ENCODE measurements at places on chromosomes 5 and 9.
A peak's percentile ranks its signal among the peaks of the same experiment; 100 is the strongest.

DNA sequence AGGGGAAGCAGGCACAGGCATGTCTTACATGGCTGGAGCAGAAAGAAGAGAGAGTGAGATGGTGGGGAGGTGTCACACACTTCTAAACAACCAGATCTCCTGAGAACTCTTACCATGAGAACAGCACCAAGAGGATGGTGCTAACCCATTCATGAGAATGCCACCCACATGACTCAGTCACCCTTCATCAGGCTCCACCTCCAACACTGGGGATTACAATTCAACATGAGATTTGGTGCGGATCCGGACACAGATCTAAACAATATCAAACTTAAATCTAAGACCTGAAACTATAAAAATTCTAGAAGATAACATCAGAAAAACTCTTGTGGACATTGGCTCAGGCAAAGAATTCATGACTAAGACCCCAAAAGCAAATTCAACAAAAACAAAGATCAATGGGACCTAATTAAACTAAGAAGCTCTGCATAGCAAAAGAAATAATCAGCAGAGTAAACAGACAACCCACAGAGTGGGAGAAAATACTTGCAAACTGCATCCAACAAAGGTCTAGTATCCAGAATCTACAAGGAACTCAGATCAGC, 65.4 kb downstream of the SPATA31C2 start:
- DNase-seq = no peak

- DNase-seq = no peak
Observed at GRCh38 chr5:78974601-78975000, 10.5 kb downstream of the ARSB start.

- no peak for DNase-seq
Observed at GRCh38 chr5:20224046-20224445, 236.0 kb upstream of the CDH18 start.

DNA sequence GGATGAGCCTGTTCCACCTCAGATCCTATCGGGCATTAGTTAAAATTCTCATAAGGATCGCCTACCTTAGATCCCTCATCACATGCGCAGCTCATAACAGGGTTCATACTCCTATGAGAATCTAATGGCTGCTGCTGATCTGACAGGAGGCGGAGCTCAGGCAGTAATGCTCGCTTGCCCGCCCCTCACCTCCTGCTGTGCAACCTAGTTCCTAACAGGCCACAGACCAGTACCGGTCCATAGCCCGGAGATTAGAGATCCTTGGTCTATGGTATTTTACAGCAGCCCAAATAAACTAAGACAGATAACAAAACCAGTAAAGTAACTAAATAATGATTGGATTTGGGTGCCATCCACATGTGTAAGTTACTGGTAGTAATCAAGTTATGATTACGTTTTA, 17.5 kb downstream of the GOLPH3 start:
- DNase-seq = no peak

GRCh38 chr5:141843156-141843927, 34.9 kb downstream of the PCDH1 start:
- DNase-seq = no peak

DNA sequence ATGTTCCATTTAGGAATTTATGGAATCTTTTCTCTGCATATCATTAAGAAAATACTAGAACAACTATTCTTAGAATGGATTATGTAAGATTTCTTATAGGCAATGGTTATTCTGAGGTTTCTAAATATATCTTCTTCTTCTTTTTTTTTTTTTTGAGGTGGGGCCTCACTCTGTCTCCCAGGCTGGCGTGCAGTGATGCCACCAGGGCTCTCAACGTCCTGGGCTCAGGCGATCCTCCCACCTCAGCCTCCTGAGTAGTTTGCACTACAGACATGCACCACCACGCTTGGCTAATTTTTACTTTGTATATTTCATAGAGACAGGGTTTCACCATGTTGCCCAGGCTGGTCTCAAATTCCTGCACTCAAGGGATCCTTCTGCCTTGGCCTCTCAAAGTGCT, 137.2 kb downstream of the SREK1 start:
- no peak for DNase-seq

- no peak for DNase-seq
Observed at GRCh38 chr5:95102687-95103086, 182.2 kb downstream of the MCTP1 start.

- no peak for DNase-seq
Observed at GRCh38 chr9:112868461-112868860, 22.2 kb downstream of the SLC46A2 start.

GRCh38 chr9:75754080-75754479, 136.4 kb upstream of the PCSK5 start:
- no peak for DNase-seq

DNA sequence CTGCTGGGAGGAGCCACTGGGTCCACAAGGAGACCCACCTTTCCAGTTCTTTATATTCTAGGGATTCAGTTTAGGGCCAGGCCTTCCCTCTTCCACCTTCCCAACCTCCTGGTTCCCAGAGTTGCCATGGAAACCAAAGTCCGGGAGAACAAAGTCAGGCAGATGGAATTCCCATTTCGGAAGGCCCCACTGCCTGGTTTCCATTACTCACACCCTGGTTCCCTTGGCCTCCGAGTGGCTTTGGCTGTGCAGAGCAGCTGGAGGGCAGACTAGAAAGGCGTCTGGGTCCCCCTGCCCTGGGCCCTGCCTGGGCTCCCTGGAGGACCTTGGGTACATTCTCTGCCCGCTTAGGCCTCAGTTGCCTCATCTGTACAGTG, 136.1 kb downstream of the RGS3 start:
- DNase-seq = no peak

DNA sequence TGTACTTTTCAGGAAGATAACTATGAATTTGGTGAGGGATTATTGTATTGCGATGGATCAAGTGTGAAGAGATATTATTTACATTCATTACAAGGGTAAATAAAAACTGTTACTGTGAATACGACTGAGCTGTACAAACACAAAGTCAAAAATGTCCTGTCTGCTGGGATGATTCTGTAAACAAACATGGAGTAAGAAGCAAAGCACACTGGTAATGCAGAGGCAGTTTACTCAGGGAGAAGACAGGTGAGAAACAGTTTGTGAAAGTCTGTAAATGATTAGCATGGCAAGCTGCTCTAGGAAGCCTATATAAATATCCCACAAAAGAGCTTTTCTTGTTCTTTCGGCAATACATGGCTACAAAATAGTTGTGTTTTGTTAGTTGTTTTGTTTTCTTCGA, 115.4 kb upstream of the GNA14 start:
- no peak for DNase-seq

DNA sequence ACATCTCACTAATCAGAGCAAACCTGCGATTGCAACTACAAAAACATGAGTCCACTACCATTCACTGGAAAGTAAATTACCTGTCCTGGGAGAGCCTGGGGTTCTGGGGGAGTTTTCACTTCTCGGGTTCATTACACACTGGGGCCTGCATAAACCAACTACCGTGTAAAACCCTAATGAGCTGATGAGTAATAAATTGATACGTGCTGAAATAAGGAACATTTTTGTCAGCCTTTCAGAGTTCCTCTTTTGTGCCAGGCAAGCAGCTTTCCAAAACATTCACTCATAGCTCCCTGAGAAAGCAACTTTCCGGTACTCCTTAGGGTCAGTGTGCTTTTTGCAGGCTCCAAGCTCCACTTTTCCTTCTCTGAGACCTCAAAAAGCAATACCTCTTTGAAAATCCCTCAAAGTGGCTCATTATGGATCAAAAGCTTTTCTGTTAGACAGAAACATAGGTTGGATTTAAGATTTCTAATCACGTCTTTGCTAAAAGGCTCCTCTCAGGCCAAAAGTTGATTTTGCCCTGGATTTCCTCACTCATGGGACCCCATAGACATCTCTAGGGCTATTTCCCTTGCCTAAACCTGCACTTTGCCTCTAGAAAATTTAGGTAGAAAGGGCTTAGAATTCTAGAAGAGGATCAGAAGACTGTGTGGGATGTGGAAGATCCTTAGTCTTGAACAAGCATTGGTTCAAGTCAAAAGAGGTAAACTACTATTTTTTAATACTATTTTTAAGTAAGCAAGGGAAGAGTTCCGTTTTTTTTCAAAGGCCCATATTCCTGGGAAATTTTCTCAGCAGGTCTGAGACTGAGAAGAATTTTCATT, 74.8 kb downstream of the ST8SIA4 start:
- no peak for DNase-seq

DNA sequence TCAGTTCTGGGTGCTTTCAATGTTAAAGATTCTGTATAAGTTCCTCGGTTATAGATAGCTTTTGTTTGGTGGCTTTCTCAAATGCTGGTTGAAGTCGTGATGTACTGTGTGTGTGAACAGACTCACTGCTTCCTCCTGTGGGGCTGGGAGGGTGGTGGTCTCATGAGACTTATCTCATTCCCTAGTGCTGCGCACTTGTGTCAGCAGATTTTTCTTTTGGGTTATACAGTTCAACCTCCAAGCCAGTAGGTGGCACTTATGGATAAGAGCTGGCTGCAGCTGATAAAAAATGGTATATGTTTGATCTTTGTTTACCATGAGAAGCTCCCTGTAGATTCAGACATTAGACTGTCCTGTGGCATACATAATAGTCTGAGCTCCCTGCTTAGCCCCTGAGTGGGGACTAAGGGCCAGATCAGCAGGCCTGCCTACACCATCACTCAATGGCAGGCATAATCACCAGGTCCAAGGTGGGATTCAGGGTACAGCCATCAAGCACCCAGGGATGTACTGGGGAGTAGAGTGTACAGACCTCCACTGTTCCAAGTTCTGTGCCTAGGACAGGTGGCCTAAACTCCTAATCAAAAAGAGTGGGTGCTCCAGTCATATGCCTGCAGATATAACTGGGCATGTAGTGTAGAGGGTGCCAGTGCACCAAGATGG, 174.2 kb downstream of the OXCT1 start:
- no peak for DNase-seq

GRCh38 chr5:146630472-146630871, 114.5 kb upstream of the GPR151 start:
- peak; percentile 35 for DNase-seq

- no peak for DNase-seq
Observed at GRCh38 chr9:74078647-74079046, 418.5 kb upstream of the RORB start.

- peak; percentile 18 for DNase-seq
Observed at GRCh38 chr5:54902791-54903473, 82.5 kb downstream of the ESM1 start.

GRCh38 chr9:37447111-37447510, 18.1 kb downstream of the ZBTB5 start:
- no peak for DNase-seq

- DNase-seq = no peak
Observed at GRCh38 chr9:105978336-105978735, 284.0 kb downstream of the TMEM38B start.

DNA sequence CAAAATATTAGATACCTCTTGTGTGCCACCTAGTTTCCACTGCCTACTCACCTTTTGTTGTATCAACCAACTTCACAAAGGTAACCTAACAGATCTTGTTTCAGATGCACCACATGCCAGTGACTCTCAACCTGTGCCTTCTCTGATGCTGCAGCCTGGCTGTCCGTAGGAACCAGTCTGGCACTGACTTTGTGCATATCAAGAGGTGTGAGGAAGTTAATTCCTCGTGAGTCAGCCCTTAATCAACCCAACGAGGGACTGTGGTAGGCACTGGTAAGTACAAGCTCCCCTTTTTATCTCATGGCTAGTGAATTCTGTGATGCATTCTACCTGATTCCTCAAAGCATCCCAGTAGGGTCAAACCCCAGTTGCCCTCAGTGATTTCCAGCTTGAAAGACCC, 215.4 kb upstream of the CTNND2 start:
- DNase-seq = no peak

DNA sequence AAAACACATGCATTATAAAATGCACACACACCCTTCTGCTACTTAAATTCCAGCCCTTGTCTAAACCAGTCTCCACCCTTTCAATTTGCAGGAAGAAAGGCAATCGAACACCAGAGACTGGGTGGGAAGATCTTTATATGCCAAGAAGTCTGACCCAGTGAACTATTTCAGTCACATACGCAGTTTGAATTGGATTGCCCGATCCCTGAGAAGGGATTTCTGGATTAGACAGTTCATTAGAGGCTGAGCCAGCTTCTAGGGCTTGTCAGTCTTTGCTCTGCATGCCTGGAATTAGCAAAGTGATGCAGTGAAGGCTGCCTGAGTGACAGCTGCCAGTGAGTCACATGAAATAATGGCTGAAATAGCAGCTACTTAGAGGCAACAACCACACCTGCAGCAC, 159.9 kb downstream of the PPP2R2B start:
- no peak for DNase-seq

DNA sequence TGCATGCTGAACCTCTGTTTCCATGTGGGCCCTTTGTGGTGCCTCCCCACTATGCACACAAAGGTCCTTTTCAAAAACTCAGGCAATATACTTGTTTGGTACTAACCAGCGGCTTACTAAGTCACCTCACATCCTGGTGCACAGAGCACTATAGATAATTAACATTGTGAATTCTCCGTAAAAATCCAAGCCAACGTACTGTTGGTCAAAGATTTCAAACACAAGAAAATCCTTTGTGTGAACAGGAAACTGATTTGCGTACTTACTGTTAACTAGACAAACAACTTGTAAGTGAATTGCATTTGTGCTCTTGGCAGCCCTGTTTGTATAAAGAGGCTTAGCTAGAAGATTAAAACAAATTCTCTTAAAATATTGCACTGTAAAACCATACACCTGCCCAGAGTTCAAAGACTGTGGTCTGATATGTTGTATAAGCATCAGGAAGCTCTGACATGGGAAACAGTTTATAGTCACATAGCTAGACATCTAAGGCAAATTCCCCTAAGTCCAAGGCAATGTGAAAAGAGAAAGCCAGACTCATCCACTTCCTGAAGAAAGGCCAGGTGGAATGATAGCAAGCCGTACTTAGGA, 125.0 kb upstream of the SLC12A2 start:
- DNase-seq = peak; percentile 5

GRCh38 chr5:108660291-108660690, 87.4 kb upstream of the FER start:
- no peak for DNase-seq

- no peak for DNase-seq
Observed at GRCh38 chr9:13063880-13064459, 215.5 kb downstream of the MPDZ start.

DNA sequence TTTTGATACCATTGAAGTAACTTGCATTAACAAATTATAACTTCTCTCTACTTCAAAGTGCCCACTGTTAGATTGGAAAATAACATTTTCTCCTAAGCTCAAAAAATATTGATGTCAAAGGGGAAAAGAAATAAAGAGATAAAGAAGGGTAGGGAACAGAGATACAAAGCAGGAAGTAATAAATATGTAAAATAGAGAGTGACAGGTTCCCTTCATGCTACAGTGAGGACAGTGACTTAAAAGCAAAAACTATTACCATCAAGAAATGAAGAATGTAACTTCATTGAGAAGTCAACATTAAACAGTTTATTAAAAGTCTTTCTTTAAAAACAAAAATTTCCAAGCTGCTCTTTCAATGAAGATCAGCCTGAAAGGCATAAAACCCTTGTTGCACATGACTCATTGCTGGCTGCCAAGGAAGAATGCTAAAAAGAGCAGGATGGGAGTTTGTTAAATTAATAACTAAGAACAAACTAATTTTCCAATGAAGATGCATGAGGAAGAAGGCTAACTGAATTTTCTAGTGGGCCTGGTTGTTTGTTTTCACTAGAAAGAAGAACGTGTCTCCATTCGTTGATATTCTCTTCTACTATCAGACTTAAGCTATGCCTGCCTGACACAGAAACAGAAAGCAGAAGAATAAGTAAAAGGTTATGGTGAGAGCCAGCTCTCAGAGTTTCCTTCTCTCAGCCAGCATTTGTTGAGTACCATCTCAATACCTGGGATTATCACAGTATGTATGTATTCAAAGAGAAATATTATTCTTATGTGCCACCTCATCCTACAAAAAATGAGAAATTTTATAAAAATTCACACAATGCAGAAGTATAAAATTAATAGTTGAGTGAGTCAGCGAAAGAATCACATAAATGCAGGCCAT, 197.8 kb upstream of the NREP start:
- no peak for DNase-seq

- DNase-seq = no peak
Observed at GRCh38 chr9:113160571-113160970, 9.8 kb downstream of the SLC31A2 start.

Measured in DMS153 (cell line).